Right renal pelvis (tissue), 4 donors: ENCODE measurements at places on chromosomes 3 and 15.

DNA sequence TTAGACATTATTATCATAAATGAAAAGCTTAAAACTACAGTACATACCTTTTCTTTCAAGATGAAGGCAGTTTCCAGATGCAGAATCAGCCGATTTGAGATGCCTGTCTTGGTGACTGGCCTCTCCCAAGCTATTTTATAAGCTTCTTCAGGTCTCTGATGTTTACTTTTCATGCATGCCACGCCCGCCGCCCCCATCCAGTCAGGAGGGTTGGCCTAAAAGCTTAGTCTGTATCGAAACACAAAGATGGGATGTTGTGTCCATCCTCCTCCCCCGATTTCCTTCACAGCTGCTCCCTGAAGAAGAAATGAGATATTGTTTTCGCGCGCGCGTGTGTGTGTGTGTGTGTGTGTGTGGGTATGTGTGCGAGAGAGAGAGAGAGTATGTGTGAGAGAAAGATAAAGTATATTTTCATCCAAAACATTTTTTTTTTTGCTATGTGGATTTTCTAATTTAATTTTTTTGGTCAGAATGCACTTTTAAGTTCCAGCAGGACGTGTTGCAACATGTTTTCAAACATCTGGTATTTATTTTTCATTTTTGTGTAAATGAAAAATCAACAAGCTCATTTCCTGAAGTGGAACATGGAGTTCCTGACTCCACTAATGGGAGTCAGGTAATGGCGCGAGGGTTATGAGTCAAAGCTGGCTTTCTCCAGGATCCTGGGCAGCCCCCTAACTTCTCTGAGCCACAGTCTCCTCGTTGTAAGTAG is at the start of gene APOD:
Gene APOD (minus strand): TSS at position 110 of the 712 bp plus-strand sequence. CDS start 4,479 bp downstream, outside the sequence.
- DNase-seq = no peak

GRCh38 chr3:36201546-36201945 is 178.8 kb upstream of the STAC start:
- no peak for DNase-seq

GRCh38 chr3:30578986-30579579 is 27.3 kb upstream of the TGFBR2 start:
- DNase-seq = no peak

- no peak for DNase-seq
Measured at GRCh38 chr15:24877174-24877573, 77.6 kb upstream of the SNRPN start.

DNA sequence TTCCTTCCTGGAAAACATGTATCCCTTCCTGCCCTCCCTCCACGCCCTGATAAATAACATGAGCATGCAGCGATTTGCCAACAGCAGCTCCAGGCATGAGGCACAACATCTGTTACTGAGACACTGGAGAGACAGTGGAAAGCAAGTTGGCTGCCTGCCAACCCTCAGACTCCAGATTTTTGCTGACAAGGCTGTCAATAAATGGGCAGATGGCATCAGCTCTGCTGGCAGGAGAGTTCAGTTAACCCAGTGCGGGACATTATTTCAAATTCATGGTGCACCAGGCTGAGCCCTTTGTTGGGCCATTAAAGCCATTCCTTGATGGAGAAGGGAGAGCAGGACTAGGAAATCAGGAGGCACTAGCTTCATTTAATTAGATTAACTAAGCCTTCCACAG is 293.3 kb downstream of the MEX3B start:
- no peak for DNase-seq
